NCI-H774 (cell line): ENCODE measurements at places on chromosomes 6 and 20.

GRCh38 chr20:59375541-59375940 lies 75.1 kb downstream of the EDN3 start:
- no peak for DNase-seq

DNA sequence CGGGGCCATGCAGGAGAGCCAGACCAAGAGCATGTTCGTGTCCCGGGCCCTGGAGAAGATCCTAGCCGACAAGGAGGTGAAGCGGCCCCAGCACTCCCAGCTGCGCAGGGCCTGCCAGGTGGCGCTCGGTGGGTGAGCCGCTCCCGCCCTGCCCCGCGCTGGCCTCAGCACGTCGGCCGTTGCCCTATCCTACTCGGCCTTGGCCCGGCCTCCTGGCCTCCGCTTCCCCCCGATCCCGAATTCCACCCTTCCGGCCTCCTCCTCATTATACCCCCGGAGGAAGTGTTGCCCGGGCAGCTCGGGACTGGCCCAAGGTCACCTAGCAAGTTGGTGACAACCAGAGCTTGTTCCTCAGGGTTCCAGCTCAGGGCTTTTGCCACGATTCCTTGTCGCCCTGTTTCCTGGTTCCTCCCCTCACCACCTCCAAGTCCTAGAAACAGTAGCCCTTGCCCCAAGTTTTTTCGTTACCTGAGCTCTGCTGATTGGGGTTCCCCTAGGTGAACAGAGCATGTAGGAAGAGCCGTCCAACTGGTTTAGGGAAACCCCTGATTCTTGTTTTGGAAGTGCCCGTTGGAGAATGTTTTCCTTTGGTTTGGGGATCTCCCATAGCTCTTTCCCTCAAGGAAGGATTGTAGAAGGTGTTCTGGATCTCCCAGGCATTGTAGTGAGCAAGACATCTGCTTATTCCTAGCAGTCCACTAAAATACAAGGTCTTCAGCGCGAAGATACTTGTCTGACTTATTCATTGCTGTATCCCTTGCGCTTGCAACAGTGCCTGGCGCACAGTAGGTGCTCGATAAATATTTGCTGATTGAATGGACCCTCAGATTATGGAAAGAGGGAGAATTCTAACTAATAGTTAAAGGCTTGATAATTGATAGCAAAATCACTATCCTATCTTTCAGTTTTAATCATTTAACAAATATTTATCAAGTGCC lies 641 bp downstream of the ARFGEF2 start:
- no peak for DNase-seq

DNA sequence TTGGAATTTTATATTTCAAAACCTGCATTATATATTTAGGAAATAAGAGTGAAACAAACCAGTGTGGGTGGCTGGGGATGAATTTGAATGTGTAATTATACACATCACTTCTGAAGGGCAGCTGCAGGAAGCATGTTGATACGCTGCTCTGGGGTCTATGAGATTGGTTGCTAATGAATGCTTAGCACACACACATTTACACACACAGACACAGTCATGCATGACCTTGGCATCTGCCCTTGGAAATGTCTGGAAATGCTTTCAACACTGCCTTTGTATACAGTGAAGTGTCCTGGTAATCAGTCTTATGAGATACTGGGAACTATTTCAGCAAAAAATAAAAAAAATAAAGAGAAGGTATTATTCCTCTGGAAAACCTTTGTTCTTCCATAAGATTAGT lies 83.4 kb downstream of the ELOVL4 start:
- peak; percentile 20 for DNase-seq

DNA sequence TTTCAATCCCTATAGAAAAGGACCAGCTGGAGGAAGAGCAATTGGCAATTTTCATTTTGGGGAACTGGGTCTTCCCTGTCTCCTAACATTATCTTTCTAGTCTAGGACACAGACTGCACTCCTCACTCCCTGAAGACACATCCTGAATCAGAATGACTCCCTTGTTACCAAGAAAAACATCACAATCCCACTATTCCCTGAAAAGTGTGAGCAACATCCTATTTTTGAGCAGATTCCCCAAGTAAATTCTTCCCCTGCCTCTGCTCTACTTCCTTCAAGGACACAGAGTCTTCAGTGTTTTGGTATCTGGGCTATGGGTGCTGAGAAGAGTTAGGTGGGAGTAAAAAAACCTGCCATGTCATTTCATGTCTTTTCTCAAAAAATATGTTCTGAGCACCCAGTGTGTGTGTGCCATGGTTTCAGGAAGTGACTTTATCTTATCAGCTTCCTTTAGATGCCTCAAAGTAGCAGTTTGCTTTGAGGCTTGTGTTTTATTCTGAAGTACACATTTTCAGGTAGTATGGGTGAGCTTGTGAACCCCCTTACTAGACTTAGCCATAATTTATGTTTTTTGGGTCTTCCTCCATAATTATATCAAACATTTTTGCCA lies 12.4 kb downstream of the LAMA4 start:
- no peak for DNase-seq

DNA sequence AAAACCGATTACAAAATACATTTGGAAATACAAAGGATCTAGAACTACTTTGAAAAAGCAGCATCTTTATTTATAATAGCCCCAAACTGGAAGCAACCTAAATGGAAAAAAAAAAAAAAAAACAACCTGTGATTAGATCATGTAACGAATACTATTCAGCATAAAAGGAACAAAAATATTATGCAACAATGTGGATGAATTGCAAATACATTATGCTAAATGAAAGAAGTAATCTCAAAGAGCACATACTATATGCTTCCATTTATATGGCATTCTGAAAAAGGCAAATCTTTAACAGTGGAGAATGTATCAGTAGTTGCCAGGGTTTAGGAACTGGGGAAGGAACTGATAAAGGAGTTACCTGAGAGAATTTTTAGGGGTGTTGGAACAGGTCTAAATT lies 28.9 kb downstream of the IRAK1BP1 start:
- no peak for DNase-seq

GRCh38 chr6:160933256-160933655 lies 58.3 kb upstream of the MAP3K4 start:
- no peak for DNase-seq

GRCh38 chr6:34005901-34006531 lies 139.9 kb downstream of the GRM4 start:
- peak; percentile 6 for DNase-seq

DNA sequence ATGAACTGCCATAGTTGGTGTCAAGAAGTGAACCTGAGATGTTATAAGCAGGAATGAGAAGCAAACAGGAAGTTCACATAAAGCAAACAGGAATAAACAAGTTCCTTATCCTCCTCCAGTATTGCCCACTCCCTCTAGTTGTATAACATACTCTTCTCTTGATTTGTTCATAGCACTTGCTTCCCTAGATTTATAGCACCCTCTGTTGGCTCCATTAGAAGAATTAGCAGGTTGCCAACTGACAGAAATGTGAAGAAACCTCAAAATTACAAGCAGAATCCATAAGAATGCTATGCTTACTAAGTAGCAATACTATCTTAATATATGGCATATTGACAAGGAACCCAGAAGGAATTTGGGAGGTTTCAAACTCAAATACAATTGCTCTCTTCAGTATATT lies 195.4 kb downstream of the TBX18 start:
- no peak for DNase-seq
